Brain microvascular endothelial cell (primary cell): ENCODE measurements at places on chromosomes 7 and 10.
A peak's percentile ranks its signal among the peaks of the same experiment; 100 is the strongest.

DNA sequence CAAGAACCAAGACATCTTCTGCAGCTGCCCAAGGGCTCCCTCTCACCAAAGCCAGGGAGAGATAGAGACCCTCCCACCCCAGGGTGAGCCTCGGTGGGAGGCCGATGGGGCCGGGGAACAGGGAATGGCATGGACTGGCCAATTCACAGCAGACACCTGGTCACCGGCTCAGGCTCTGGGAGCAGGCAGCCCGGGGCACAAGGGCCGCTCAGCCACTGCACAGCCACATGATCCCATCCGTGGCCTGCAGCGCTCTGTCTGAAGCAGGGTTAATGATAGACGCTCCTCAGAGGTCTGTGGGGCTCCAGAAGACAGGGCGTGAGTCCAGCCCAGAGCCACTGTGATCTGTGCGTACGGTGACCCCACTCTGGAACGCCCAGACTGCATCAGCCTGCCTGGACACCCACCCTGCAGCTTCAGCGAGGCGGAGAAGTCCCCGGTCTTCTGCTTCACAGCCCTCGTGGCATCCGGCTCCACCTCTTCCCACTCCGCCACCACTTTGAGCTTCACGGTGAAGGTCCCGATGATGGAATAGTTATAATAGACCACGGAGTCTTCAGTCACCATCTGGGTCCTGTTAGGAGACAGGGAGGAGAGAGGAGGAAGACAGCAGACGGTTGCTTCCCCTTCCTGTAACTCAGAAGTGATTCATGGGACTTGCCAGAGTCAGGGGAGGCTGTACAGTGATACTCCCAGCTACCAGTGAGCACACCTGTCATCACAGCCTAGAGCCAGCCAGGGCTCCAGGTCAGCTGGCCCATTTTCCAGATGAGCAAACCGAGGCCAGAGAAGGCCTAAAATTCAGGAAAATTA, 14.0 kb downstream of the TMEM130 start:
- no peak for DNase-seq

- no peak for DNase-seq
Measured at GRCh38 chr7:120215654-120216053, 57.3 kb upstream of the KCND2 start.

DNA sequence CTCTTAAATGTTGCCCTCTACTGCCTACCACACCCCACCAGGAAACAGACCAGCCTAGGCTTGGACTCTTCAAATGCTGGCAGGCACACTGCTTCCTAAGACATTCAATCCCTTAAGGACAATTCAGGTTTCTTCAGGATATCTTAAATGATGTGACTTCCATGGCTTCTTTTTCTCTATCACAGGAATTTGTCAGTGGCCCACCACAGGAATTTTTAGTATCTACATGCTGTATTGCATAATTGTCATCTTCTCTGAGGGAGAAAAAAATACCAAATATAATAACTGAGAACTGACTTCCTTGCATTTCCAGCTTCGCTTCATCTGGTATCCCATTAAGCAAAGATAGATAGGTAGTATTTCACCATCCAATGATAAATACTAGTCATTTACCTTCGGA, 129.3 kb downstream of the WNT2 start:
- peak; percentile 36 for DNase-seq

- no peak for DNase-seq
Measured at GRCh38 chr7:127628445-127628844, 10.5 kb upstream of the PAX4 start.

- DNase-seq, result no peak
Measured at GRCh38 chr10:1968257-1969033, 231.1 kb upstream of the ADARB2 start.

DNA sequence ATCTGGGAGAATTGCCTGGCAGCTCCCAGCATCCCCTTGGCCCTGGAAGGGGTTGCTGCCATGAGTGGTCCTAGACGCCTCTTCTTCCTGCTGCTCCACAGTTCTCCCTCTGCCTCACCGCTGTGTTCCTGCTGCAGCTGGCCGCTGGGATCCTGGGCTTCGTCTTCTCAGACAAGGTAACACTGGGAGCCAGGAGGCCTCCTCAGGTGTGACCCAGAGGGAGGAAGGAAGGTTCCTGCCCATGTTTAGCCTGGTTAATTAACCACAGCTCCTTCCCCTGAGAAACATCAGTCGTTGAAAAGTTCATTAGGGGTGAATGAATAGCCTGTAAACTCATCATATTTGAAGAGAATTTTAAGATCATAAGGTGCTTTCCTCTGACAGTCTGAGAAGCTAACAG, 18.2 kb downstream of the TSPAN33 start:
- DNase-seq, result no peak

- DNase-seq, result no peak
Measured at GRCh38 chr10:11018432-11018841, 765 bp downstream of the CELF2 start.

- no peak for DNase-seq
Measured at GRCh38 chr7:104136981-104137380, 70.8 kb downstream of the ORC5 start.

- DNase-seq, result no peak
Measured at GRCh38 chr10:52772623-52773022, at the start of gene MBL2. TSS of gene MBL2 (minus strand) at chr10:52772784. CDS start at chr10:52771635, 1,149 bp downstream.

GRCh38 chr7:2720024-2720423, 32.0 kb downstream of the AMZ1 start:
- no peak for DNase-seq

DNA sequence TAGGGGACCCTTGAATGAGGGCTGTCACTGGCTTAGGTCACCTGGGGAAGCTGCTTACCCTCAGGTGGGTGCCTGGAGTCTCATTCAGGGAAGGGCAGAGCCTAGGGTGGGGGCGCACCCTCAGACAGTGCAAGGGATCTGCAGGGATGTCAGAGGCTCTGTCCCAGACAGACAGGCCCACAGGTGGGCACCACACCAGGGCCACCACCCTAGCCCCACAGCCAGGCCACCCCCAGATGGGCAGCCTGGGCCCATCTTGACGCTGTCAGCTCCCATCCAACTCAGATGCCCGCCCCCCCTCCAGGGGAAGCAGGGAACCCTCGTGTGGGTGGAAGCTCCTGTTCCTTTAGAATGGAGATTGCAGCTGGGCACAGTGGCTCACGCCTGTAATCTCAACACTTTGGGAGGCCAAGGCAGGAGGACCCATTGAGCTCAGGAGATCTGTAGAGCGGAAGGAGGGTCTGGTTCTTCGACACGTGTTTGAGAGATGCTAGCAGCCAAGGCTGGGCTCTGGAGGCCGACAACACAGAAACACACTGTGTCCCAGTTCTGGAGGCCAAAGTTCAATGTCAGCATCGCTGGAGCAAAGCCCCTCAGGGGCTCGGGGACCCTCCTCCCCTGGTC, 58.5 kb upstream of the DNAJB6 start:
- no peak for DNase-seq

DNA sequence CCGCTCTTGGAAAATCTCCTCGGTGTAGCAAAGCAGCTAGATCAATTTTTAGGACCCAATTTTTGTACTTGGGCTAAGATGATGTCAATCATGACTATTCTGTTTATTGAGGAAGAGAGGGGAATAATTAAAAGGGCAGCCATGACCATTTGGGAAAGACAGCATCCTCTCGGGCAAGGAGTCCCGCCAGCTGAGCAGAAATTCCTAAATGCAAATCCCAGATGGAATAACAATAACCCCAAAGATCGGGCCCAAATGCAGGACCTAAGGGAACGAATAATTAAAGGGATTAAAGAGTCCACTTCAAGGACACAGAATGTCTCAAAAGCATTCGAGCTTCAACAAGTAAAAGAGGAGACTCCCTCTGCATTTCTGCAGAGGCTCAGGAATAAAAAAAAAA, 18.7 kb downstream of the COL17A1 start:
- DNase-seq, result no peak

DNA sequence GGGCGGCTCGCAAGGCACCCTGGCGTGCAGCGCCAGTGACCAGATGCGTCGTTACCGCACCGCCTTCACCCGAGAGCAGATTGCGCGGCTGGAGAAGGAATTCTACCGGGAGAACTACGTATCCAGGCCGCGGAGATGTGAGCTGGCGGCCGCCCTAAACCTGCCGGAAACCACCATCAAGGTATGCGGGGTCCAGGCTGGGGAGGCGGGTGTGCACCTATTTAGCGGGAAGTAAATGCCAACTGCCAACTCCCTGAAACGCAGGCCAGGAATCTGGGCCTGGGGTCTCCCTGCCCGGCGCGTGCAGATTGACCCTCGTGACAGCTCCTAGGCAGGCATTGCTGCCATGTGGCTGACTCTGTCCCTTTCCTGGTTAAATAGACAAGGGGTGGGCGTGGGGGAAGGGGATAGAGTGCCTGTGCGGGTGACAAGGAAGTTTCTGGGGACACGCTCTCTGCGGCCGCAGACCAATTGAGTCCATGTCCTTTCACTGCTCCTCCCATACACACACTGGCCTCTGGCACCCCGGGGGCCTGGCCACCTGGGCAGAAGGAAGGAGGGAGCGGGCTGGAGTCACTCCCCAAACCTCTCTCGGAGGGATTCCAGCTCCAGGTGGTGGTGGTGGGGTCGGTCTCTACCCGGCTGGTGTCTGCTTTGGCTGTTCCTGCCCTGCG, 2.7 kb downstream of the EVX1 start:
- no peak for DNase-seq

DNA sequence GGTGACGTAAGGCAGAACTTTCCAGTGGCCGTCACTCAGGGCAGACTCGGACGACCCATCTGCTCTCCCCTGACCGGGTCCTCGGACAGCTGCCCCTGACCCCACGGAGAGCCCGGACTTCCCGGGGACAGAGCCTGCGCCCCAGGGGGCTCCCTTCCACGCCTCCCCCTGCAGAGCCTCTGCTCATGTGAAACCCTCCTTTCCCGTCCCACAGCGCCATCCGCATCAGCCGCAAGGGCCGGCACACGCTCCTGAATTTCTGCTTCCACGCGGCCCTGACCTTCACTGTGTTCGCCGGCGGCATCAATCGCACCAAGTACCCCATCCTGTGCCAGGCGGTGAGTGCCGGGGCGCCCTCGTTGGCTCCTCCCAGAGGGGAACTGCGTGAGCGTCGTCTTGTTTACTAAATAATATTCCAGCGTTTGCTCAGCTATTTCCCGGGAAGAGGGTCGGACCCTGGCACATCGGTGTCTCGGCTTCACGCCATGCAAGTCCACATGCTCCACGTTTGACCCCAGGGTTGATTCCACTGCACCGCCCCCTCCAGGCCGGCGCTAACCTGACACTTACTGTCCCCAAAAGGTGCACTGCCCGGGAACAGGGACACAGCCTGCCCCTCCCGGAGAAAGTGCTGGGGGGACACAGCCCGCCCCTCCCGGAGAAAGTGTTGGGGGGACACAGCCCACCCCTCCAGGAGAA, 10.9 kb downstream of the ADGRA1 start:
- DNase-seq, result no peak

GRCh38 chr10:116803451-116804249, 45.6 kb upstream of the ENO4 start:
- no peak for DNase-seq

- no peak for DNase-seq
Measured at GRCh38 chr7:39824456-39825200, 125.4 kb upstream of the CDK13 start.

GRCh38 chr7:44284881-44285541, 40.4 kb downstream of the CAMK2B start:
- no peak for DNase-seq

- peak; percentile 49 for DNase-seq
Measured at GRCh38 chr10:84783386-84783785, 455.0 kb downstream of the CCSER2 start.

GRCh38 chr7:4168541-4168940, 513.6 kb upstream of the FOXK1 start:
- no peak for DNase-seq

GRCh38 chr10:89679986-89680385, 21.4 kb upstream of the KIF20B start:
- no peak for DNase-seq

DNA sequence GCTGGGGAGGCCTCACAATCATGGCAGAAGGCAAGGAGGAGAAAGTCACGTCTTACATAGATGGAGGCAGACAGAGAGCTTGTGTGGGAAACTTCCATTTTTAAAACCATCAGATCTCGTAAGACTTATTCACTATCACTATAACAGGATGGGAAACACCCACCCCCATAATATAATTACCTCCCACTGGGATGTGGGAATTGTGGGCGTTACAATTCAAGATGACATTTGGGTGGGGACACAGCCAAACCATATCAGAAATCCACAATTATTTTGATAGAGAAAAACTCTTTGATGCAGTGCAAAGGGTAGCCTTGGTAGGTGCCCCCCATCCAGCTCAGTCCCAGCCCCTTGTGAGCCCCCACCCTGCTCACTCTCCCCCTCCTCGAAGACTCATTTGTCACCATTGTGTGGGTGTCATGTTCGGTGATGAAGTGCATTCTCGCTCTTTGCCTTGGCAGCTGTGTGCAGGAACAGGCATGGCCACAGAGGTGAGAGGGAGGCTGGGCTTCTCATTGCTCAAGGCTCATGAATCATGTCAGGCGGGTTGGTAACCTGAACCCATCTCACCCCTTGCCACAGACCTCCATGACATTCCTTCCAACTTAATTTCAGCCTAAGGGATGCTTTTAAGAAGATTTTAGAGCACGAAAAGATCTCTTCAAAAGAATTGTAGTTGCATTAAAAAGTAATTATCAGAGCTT, 75.9 kb downstream of the BUB3 start:
- DNase-seq, result no peak

DNA sequence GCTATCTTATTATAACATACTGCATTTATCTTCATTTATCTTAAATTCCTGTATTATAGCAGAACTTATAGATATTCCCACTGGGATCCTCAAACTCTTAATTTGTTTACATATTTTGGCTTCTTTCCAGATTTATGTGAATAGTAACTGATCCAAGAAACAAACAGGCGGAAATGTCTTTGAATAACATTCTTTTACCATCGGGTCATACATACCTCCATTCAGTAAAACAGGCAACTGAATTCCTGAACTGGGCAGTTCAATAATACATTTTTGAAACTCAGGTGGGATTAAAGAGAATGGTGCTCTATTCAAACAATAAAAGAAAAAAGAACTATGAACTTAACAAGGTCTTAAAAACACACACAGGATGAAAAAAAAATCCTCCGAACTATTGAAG, 337.4 kb downstream of the CRPPA start:
- no peak for DNase-seq

DNA sequence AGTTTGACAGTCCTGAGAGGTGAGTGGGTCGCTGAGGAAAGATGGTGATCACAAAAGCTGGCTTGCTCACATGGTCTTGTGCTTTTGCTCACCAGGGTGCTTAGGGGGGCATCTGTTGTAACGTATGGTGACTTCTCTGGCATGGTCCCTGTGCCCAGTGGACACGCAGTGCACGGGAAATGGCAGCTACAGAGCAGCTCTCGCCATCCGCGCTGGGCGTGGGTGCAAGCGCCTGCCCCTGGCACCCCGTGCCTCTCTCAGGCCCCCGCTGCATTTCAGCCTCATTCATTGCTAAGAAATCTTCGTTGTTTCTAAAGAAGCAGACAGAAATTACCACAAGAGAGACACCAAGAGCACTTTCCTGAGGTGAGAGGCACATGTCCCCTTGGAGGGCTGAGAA, 101.2 kb downstream of the FANK1 start:
- no peak for DNase-seq
